ENCODE measurements at places on chromosomes 2 and 18.

DNA sequence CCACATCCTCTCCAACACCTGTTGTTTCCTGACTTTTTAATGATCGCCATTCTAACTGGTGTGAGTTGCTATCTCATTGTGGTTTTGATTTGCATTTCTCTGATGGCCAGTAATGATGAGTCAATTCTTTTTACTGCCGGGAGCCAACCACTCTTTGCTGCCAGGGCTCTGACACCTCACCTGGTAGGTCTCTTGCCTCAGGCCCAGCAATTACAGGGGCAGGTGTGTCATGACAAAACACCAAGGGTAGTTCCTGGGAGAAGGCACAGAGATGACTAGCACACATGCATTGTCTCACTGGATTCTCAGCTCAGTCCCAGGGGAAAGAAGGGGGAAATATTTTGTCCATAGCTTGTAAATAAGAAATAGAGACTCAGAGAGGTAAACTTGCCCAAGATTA lies 122.3 kb downstream of the CHST9 start:
- no peak for DNase-seq

GRCh38 chr2:179511105-179511789 lies 246.6 kb upstream of the SESTD1 start:
- DNase-seq = no peak

- no peak for DNase-seq
Observed at GRCh38 chr2:175057078-175057685, 52.0 kb upstream of the CHN1 start.

- DNase-seq = no peak
Observed at GRCh38 chr2:237700512-237701032, 73.2 kb downstream of the LRRFIP1 start.

DNA sequence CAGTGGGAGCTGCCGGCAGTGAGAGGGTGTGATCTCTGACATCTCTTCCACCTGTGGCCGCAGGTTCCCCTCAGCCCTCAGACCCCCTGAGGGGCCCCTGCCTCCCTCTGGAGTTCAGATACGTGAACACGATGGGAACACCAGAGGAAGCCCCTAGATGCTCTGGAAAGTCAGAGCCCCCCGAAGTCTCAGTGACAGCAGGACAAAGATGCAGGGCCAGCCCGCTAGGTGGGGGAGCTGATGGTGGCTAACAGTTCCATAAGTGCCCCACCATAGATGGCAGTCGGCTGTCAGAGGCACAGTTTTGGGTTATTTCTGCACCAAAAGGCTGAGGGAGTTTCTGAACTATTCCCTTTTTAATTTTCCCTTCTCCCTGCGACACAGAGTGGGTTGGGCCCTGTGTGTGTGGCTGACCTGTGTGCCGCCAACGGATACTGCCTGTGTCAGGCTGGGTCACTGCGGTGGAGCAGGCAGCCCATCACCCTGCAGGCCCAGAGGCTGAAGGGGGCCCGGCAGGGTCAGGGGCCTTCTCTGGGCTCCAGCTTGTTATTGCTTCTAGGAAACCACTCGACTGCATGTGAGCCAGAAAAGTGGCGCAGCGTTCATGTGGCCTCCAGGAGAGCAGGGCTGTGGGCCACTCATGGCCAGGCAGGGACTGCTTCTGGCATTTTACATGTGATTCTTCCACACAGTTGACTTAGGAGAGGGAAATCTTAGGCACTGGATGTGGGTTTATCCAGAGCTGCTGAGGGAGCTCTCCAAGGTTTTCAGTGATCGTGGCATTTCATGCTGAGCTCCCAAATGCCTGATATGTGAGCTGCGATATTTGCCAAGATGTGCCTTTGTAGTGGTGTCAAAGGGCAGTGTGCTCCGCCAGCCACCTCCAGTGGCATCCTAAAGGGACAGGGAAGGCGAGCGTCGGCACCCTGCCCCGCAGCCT lies 225.1 kb downstream of the SH3RF3 start:
- no peak for DNase-seq

GRCh38 chr2:127570282-127571250 lies 35.1 kb downstream of the MYO7B start:
- DNase-seq = no peak

GRCh38 chr2:169038338-169038757 lies 7.2 kb upstream of the ABCB11 start:
- DNase-seq = no peak

GRCh38 chr2:237878321-237879057 lies 19.1 kb downstream of the RAMP1 start:
- DNase-seq = no peak

- DNase-seq = no peak
Observed at GRCh38 chr2:69177785-69178636, 165.0 kb downstream of the ANTXR1 start.

GRCh38 chr2:29544031-29544430 lies 377.4 kb downstream of the ALK start:
- no peak for DNase-seq

GRCh38 chr2:174878537-174879147 lies 114.4 kb upstream of the CHRNA1 start:
- DNase-seq = no peak

DNA sequence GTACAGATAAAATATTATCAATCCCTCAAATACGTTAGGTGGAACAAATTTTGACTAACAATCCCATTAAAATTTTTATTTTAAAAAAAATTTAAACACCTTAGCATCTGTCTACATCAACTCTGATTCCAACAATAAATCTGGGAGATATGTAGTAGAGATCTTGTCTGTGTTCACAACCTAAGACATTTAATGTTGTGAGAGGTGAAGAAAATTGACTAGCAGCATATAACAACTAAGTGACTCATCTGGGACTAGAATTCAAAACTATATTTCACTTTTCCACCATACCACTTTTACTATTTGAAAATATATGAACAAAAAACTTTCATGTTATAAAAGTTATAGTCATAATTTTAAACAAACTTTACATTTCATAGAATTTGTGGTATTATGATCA lies 97.9 kb downstream of the ATAD2B start:
- no peak for DNase-seq

- DNase-seq = no peak
Observed at GRCh38 chr2:120526047-120526562, 180.2 kb downstream of the INHBB start.

DNA sequence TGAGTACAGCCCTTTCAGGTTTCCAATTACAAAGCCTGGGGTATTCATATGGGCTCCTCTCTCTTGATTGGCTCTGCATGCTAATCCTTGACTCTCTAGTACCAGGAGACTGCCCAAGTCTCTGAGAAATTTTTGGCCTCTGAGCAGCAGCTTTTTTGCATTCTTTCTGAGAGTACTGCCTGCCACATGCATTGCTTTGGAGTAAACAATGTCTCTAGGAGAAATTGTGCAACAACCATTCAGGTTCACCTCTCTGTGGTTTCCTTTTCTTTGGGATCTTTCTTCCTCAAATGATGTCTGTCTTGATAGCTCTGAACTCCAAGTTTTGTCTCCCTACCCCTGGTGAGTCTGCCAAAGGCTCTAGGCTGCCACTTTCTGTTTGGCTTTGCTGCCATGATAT lies 115.8 kb upstream of the SETBP1 start:
- DNase-seq = no peak

- no peak for DNase-seq
Observed at GRCh38 chr2:70743068-70743467, 24.9 kb downstream of the ADD2 start.

DNA sequence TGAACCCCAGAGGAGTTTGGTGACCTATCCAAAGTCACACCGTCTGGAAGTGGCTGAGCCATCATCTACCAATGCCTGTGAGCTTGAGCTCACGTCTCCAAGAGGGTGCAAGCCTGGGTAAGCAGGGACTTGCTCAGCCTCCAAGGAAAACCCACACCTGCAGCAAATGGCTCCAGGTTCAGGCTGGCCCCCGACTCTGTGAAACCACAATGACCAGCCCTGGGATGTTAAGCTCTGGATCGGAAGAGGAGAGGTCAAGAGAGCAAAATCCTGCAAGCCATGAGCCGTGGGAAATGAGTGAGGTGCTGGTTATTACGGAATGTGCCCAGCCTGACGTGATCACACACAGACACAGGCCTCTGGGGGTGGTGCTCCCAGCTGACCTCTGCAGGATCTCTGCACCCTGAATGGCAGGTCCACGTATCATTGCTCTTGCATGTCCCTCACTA lies 94.1 kb upstream of the OTOS start:
- DNase-seq = no peak

GRCh38 chr2:232332940-232333259 lies 45.7 kb upstream of the ALPP start:
- DNase-seq = no peak

GRCh38 chr2:172095146-172095904 lies 7.4 kb downstream of the DLX2 start:
- peak; percentile 75 for DNase-seq

GRCh38 chr2:11430729-11431128 lies 35.2 kb downstream of the E2F6 start:
- DNase-seq = no peak

GRCh38 chr2:215479536-215480240 lies 43.8 kb upstream of the FN1 start:
- DNase-seq = no peak

Data from GM12892 (cell line).